ENCODE measurements at places on chromosomes 5 and 9.

DNA sequence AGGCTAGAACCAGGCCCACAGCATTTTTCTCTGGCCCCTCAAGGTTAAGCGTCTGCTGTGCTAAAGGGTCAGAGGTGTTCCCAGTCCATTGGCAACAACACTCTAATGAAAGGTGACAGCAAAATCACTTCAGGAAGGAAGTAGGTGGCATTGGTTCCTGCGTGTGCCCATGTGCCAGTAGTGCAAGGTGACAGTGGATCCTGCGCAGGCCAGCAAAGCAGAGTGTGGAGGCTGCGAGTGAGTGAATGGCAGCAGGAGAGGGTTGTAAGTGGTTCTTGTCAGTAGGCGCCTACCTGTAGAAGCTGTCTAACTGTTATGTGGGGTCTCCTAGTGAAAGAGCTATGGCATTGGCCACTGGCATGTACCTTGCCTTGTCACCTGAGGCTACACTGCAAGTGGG lies 898.2 kb upstream of the TYRP1 start:
- DNase-seq, result no peak

DNA sequence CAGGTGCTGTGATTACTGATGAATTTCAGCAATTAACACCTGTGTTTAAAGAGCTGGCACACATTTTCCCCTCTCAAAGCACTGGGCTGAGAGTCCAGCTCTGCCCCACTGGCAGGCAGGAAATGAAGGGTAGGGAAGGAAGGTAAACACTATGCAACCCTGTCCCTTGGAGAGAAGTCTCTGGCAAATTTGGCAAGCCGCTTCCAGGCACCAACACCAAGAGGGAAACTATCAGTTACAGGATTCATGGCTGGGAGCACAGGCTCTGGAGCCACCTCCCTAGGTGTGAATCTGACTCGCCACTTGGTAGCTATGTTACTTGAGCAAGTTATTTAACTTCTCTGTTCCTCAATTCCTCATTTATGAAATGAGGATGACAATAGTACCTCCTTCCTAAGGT lies 3.3 kb downstream of the ANKS6 start:
- no peak for DNase-seq

DNA sequence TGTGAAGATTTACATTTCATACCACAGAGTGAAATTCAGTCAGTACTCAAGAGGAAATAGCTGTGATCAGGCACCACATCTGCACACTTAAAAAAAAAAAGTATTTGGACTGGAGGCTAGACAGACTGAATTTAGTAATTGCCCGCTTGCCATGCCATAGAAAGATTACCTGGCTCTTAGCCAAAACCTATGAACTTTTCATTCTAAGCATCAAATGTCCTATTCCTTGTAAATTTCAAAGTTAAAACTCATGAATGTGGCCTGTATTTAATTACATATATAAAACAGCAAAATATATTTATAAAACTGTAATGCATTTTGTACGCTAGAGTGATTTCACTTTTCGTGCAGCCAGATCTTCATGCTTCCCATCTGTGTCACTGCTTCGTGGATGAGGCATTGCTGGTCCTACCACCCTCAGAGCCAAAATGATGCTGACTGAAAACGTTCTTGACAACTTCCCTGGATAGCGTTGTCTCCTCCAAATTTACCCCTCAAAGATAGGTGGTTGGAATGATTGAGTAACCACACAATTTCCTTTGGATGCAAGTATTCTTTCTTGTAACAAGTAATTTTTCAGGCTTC lies 447.9 kb upstream of the SGCD start:
- DNase-seq, result no peak

- DNase-seq, result no peak
Measured at GRCh38 chr5:81553567-81554212, 159.8 kb upstream of the ACOT12 start.

DNA sequence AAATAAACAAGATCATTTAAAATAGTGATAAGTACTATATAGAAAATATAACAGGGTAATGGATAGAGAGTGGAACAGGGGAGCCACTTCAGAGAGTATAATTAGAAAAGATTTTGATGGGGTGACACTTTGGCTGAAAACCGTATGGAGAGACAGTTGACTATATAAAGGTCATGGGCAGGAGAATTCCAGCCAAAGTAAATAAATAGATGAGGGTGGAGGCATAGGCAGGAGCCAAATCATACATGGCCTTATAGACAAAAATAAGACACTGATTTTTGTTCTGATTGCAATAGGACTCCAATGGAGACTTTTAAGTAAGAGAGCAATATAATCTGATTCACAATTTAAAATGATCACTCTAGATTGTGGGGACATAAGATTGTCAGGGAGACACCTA lies 37.5 kb upstream of the NUDT12 start:
- no peak for DNase-seq

GRCh38 chr9:72312386-72312987 lies 52.5 kb downstream of the ZFAND5 start:
- no peak for DNase-seq

- no peak for DNase-seq
Measured at GRCh38 chr5:167451076-167451475, 840.4 kb upstream of the WWC1 start.

GRCh38 chr5:24624872-24625271 lies 19.9 kb downstream of the CDH10 start:
- DNase-seq, result no peak

GRCh38 chr9:125747053-125747764 lies at the start of gene PBX3:
TSS of gene PBX3 (plus strand) at chr9:125747373.
- DNase-seq, result peak; percentile 38

- DNase-seq, result no peak
Measured at GRCh38 chr5:74596927-74597326, 43.6 kb downstream of the ENC1 start.

- no peak for DNase-seq
Measured at GRCh38 chr5:56900395-56900794, 9.0 kb upstream of the SETD9 start.

DNA sequence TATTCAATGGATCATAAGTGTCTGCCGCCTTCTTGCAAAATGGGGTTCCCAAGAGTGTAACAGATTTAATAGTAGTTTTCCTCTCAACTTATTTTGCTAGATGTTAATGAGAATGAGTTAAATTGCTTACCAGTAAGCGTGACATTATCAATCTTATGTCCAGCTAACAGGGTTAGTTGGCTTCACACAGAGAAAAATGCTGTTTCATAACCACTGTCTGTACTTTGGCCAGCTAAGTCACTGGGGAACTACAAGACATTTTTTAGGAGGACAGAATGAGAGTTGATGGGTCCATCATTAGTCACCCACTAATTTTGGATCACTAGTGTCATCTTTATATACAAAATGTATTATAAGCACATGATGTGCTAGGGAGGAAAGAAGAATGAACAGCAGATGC lies 1.4 kb downstream of the CDC37L1 start:
- DNase-seq, result no peak

DNA sequence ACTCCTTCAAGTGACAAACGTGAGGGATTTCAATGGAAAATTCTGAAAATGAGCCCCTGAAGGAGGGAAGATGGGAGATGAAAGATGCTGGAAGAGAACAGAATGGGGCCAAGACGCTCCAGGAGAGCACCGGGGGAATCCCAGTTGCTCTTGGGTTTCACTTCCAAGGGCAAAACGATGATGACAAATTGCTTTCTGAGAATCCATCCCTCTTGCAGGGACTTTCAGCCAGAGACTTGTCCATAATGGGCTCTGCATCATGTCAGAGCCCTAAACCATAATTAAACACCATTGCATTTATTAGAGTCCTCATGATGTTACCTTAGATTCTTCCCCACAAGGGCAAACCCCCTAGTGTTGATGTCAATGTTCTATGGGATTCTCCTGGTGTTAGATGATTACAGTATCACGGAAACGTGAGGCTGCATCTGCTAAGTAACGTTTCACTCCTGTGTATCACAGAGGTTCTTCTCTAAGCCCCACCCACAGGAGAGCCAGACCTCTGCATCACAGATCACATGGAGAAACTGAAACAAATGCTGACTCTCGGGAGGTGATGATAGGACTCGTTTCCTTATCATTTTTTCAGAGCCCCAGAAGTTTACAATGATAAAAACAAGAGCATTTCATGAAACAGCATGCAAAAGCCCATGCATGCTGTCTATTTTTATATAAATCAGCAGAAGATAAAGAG lies 114.4 kb downstream of the TENT4A start:
- DNase-seq, result no peak

- no peak for DNase-seq
Measured at GRCh38 chr9:136052991-136053756, 41.9 kb downstream of the NACC2 start.

DNA sequence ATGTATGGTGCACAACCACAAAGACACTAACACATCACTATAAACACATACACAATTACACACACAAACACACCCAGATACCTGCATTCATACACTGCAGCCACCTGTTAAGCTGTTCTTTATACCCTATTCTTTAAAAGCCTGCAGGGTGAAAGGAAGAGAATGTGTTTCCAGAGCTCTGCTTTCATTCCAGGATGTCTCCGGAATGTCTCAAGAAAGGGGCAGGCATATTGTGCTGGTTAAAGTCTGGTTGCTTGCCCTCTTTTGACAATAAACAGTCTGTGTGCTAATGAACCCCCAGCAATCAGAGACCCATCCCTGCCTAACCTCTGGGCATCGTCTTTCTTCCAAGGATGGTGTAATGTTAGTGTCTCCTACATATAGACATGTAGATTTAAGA lies 181.6 kb downstream of the EPB41L4A start:
- DNase-seq, result no peak

- no peak for DNase-seq
Measured at GRCh38 chr9:95927271-95928004, 51.9 kb downstream of the ERCC6L2 start.

DNA sequence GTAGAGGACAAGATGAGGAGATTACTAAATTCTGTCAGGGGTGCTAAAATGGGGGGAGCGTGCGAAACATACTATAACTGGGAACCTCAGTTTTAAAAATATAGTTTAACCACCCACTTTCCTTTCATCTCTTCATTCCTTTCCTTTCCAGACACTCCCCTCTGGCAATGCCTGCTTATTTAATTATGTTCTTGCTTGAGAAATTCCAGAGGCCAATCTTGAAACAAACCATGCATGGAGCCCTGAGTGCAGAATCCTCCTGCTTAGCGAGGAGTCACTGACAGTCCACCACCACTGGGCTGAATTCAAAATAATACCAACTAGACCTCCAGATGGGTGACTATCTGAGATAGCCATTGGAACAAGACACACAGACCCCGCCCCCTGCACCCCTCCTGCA lies 29.7 kb upstream of the C9orf72 start:
- DNase-seq, result no peak

DNA sequence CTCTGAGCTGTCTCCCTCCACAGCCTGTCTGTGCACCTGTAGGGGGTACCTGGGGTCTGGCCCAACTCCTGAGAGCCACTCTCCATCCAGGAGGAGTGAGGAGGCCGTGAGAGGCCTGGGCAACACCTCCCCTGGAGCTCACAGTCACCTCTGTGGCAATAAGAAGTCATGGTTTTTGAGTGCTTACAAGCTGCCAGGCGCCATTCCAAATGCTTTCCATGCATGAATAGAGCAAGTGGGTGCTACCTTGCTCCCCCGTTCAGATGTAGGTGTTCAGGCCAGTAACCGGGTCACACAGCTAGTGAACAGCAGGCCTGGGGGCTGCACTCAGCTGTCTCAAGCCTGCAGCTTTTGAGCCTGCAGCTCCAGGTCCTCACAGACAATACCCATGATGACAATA lies 30.6 kb downstream of the CORO2A start:
- DNase-seq, result no peak

DNA sequence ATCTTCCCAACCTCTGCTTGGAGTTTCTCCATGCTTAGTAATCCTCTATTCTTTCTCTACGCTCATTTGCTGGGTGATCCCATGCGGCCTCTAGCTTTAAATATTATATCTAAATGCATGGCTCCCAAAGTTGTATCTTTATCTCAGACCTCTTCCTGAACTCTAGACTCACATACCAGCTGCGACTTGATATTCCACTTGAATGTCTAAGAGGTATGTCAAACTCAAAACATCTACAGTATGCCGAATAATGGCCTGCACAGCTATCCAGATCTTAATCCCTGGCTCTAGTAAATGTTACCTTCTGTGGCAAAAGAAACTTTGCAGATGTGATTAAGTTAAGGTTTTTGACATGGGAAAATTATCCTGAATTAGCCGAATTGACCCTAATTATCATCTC lies 179.2 kb downstream of the TTC39B start:
- DNase-seq, result no peak

DNA sequence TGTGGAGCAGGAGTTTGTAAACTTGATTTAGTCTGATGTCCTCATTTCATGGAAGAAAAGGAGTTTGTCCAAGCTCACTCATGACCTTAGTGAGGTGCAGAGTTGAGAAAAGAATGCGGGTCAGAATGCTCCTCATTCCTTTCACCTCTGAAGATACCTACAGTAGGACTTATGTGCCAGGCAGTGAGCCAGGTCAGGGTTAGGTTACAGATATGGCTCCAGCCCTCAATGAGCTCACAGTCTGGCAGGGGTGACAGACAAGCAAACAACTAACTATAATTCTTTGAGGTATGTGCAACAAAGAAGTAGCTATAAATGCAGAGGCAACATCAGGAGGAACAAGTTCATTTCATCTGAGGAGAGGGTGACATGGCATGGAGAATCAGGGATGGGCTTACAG lies 102.5 kb downstream of the SPATA31D1 start:
- no peak for DNase-seq

DNA sequence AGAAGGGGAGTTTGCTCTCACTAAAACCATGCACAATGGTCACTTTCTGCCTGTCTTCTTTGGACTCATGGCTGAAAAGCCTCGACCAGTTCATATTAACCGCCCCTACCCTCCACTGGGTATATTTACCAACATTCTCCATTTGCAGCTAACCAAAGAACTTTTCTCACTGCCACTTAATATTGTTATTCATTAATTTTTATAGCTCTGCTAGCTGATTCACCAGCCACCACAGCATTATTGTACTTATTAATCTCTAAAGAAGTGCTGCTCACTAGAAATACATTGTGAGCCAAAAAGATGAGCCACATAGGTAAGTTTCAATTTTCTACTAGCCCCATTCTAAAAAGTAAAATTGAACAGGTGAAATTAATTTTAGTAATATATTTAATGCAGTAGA lies 33.4 kb upstream of the SMIM32 start:
- no peak for DNase-seq

- no peak for DNase-seq
Measured at GRCh38 chr5:179367491-179367890, 22.2 kb upstream of the ADAMTS2 start.

- no peak for DNase-seq
Measured at GRCh38 chr5:153594785-153595184, 104.3 kb downstream of the GRIA1 start.

DNA sequence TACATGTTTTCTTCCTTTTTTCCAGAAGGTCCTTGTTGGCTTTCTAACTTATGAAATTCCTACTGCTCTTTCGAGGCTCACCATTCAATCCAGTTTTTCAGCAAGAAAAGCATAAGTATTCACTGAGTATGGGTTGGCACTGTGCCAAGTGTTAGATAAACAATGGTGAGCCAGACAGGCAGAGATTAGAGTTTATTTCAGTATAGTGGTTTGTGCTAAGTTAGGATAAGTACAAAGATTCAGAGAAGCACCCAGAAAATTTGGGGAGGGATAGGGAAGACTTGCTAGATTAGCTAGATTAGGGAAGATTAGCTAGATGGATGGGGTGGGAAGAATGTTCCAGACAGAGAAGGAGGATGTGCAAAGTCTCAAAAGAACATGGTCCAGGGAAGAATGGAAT lies 122.9 kb downstream of the OXCT1 start:
- DNase-seq, result no peak

Measured in effector CD8-positive, alpha-beta T cell (primary cell).